GM04504 (cell line): ENCODE measurements at places on chromosomes 2 and 18.

GRCh38 chr2:41836948-41837347, 210.9 kb upstream of the PKDCC start:
- DNase-seq: no peak

DNA sequence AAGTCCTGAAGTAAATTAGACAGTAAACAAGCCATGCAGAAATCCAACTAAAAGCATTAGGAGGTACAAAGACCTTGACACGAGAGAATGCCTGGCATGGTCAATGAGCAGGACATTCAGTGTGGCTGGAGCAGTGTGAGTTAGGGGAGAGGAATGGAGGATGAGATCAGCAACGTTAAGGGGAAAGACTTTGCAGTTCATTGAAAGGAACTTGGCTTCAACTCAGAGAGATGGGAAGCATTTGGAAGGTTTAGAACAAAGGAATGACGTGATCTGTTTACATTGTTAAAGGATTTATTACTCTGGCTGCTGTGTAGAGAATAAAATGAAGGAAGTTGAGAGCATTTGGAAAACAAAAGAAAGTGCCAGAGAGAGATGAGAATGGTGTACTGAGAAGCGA, 621.3 kb downstream of the XIRP2 start:
- no peak for DNase-seq

GRCh38 chr2:144132357-144132756, 387.6 kb downstream of the ZEB2 start:
- no peak for DNase-seq

GRCh38 chr2:23452372-23452771, 67.4 kb downstream of the KLHL29 start:
- no peak for DNase-seq

- no peak for DNase-seq
These were observed 1.7 kb downstream of the STEAP3 start for GRCh38 chr2:119225105-119225865.

- DNase-seq: no peak
These were observed 301.8 kb upstream of the ID2 start for GRCh38 chr2:8380026-8380425.

DNA sequence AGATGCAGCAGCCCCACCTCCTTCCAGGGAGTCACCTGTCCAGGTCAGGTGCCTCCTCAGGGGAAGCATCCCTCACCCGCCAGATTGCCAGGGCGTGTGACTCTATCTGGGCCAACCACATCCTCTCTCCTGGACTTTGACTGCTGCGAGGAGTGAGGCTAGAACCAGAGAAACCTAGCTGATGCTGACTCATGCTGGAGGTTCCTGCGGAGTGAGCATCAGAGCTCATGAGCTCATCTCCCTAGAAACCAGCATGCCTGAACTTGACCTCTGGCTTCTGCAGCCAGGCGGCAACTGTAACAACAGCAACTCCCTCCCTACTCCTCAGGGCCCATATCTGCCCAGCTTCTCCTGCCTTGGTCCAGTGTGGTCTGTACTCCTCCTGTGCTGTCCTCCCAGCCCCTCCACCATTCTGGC, 28.3 kb upstream of the NT5DC4 start:
- DNase-seq: peak; percentile 88

DNA sequence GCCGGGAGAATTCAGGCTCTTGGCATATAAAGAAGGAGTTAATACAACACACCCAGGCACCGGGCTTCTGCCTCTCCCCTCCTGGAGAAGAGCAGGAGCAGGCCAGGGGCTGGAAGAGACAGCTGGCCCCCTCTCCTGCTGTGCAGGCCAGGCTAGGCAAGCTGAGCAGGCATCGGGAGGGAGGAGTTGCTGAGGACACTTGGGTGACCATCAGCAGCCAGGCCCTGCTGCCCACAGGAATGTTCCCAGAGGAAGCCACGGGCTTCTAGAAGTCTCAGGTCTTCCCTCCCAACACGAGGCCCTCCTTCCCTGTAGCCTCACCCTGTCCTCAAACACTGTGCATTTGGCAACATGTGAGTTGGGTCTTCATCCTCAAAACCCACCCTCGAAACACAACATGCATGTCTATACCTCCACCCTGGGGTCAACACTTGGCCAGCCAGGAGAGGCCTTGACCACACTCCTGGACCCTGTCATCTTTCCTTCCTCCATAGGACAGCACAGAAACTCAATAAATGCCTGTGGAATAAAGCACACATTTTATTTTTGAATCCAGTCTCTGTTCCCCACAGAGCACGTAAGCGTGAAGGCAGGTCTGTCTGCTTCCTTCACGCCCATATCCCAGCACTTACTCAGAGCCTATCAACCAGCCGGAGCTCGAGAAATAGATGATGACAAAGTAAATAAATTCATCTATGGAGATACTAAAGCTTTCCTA, 433.8 kb upstream of the ID2 start:
- no peak for DNase-seq

DNA sequence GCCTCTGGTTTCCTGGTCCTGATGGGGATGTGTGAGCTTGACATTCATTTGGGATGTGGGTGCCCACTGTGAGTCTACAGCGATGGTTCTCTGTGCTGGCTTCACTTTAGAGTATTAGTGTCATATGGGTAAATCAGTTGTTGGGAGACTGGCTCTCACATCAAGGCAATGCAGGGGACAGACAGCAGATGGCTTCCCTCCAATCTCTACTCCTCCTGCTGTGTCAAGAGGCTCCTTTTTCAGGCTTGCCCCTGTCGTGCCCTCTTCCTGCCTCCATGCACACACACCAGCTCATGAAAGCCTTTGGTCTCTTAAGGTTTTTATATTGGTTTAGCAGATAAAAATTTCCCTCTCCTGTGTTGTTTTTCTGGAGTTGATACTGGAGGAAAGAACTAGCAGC, 315.6 kb downstream of the RDH14 start:
- no peak for DNase-seq

GRCh38 chr2:105912081-105912480, 167.4 kb downstream of the NCK2 start:
- DNase-seq: no peak

DNA sequence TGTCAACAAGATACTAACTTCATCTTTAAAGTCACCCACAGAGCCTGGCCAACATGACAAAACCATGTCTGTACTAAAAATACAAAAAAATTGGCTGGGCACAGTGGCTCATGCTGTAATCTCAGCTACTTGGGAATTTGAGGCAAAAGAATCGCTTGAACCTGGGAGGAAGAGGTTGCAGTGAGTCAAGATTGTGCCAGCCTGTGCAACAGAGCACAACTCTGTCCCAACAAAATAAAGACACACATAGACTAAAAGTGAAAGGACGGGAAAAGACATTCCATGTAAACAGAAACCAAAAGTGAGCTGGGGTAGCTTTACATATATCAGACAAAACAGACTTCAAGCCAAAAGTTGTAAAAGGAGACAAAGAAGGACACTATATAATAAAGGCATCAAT, 34.8 kb downstream of the USP34 start:
- DNase-seq: peak; percentile 9

GRCh38 chr18:61556316-61556715, 223.1 kb downstream of the CDH20 start:
- DNase-seq: no peak

GRCh38 chr2:172047566-172048507, 37.5 kb upstream of the DLX1 start:
- DNase-seq: no peak

GRCh38 chr18:79403723-79404566, 8.2 kb downstream of the NFATC1 start:
- no peak for DNase-seq

GRCh38 chr2:95552911-95553310, 38.9 kb upstream of the TRIM43 start:
- peak; percentile 10 for DNase-seq

- no peak for DNase-seq
These were observed 1334.0 kb upstream of the NRXN1 start for GRCh38 chr2:52365946-52366345.

- DNase-seq: no peak
These were observed 37.5 kb downstream of the FMNL2 start for GRCh38 chr2:152372438-152372984.

DNA sequence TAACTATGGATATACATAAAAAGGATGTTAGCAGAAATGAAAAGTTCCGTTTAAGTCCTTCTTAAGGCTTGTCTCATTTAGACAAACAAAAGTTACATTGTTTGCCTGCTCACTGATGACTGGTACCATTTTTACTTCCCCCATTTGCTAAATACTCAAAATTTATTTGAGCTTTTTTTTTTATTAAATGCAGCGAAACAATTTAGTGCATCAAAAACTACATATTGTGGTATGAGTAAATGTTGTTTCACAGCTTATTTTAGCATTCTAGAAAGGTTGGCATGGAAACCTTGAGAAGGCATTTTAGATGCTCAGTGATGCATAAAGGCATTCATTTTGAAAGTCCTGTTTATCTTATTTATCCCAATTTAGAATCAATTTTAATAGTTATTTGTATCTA, 100.0 kb downstream of the MAP2 start:
- DNase-seq: no peak
